GM06990 (cell line): ENCODE measurements at places on chromosomes 3 and 15.

DNA sequence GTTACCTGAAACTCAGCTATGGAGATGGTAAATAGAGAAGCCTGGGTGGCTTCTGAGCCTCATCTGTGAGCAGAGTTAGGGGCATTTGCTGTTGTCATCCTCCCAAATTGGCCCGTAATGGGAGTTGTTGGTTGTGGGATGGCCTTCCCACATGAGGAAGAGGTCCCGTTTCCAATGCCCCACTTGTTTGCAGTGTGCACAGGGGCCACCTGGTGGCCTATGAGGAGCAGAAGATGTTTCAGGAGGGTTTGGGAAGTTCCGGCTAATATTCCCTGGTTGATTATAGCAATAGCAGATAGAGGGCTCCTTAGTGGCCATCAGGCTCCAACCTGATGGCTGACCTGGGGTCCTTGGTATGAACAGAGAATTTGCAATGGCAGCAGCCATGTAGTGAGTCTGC lies 1546.5 kb downstream of the OTOL1 start:
- no peak for DNase-seq

GRCh38 chr3:53890726-53891475 lies 758 bp downstream of the SELENOK start:
- DNase-seq, result no peak

- no peak for DNase-seq
Measured at GRCh38 chr15:68372291-68372811, 59.6 kb downstream of the ITGA11 start.

DNA sequence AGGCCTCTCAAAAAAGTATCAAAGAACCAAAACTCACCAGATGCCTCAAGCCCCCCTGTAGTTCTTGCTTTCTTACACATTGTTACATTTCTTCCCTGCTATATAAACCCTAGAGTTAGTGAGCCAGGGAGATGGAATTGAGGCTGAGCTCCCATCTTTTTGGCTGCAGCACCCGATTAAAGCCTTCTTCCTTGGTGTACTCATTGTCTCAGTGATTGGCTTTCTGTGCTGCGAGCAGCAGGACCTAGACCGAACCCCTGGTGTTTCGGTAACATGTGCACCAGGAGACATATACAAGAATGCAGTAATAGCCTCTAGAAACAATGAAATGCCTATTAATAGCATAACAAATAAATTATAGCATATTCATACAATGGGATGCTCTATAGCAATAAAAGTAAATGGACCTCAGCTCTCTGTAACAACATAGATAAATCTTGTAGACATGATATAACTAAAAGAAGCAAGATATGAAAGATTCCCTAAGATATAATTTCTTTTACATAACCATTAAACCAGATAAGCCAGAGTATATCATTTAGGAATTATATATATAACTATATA lies 174.0 kb downstream of the NEK11 start:
- DNase-seq, result no peak

GRCh38 chr3:54426381-54426780 lies 304.0 kb downstream of the CACNA2D3 start:
- no peak for DNase-seq

- no peak for DNase-seq
Measured at GRCh38 chr3:86960550-86960949, 30.4 kb downstream of the VGLL3 start.

DNA sequence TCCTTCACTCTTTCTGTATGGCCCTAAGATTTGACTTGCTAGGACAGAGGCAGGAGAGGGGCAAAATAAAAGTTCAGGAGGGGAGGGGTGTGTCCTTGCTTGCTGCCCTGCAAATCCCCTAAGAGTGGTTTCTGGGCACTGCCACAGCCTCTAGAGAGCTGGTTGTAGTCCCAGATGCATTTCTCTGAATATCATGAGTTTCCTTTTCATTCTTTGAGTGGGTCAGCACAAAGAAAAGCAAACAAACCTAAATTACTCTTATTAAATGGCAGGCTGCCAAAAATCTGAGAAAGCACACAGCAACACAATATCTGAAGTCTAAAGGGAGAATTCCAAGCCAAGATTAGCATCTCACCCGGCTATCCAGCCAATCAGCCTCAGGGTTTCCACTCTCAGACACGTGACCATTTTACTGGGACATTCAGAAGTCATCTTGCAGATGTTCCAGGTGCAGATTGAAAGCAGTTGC lies 919.3 kb downstream of the TUSC7 start:
- DNase-seq, result no peak

GRCh38 chr15:70522323-70522966 lies 240.9 kb downstream of the UACA start:
- no peak for DNase-seq

GRCh38 chr3:82087958-82088357 lies 326.5 kb upstream of the GBE1 start:
- no peak for DNase-seq

- no peak for DNase-seq
Measured at GRCh38 chr3:171266740-171267073, 193.5 kb downstream of the TNIK start.
